SJSA1 (cell line): ENCODE measurements at places on chromosomes 3 and 15.

DNA sequence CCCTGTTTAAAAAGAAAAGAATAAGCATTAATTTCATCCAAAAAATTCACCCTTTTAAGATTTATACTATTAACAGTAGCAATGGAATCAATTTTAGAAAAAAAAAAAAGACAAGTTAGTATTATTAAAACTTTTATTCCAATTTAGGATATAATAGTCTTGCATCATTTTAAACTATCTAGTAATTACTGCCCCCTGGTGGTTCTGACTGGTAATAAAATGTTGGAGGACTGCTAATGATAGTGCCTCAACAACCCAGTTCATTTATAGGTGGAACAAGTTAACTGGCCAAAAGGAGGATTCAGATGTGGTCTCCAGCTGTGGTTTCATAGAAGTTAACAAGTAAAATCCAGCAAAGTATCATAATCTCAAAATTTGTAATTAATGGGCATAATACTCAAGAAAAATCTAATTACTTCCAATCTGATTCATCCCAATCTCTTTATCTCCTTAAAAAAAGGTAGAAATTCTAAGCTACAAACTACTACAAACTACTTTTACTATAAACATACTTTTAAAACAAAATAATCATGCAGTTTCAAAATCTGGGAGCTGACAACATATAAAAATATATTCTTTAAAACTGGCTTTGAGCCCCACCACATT is 30.7 kb upstream of the WDR49 start:
- no peak for DNase-seq

GRCh38 chr15:59159210-59159609 is 47.4 kb upstream of the LDHAL6B start:
- DNase-seq, result no peak

DNA sequence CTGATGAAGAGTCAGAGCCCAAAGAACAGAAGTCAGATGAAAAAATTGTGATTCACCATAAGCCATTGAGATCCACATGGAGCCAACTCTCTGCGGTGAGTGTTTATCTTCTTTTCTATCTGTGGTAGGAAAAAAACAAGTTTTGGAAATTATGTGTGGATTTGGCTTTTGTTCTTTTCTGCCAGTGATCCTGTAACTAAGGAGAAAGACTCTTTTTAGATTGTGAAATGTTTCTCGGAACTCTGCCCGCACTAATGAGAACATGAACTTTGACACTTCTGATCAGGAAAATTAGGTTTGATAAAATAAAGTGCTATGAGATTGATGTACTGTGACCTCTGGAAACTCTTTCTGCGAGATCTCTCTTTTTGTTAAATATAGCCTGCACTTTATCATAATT is 8.4 kb downstream of the ARHGEF26 start:
- no peak for DNase-seq

- DNase-seq, result no peak
These were observed 31.1 kb downstream of the HCLS1 start for GRCh38 chr3:121629601-121630000.

GRCh38 chr15:55707518-55707917 is 35.4 kb downstream of the PRTG start:
- no peak for DNase-seq

- no peak for DNase-seq
These were observed 44.5 kb upstream of the FNDC3B start for GRCh38 chr3:171994646-171995428.
